ENCODE measurements at places on chromosomes 1 and 21.

DNA sequence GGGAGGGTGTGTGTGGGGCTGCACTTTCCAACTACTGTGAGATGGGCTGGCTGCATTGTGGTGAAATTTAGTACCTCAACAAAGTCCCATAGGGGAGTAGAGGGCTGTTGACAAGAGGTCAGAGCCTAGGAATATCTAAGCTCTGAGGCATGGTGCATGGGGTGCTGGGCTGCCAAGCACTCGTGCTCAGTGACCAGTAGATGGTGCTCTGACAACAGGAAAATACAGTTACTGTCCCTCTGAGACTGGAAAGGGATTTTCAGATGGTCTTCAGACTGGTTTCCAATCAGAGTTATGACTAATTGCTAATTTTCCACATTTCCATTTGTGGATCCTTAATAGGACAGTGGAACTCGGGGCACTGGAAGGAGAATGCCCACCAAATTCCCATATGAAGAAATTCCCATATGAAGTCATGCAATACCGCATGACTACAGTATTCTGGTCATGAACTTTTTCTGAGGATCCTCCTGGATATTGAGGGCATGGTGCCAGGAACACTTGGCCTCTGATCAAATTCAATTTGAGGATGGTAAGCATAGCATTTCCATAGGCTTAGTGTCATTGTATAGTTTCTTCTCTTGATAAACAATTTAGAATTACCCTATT, 4.1 kb upstream of the CACNA1E start:
- DNase-seq: peak; percentile 56

DNA sequence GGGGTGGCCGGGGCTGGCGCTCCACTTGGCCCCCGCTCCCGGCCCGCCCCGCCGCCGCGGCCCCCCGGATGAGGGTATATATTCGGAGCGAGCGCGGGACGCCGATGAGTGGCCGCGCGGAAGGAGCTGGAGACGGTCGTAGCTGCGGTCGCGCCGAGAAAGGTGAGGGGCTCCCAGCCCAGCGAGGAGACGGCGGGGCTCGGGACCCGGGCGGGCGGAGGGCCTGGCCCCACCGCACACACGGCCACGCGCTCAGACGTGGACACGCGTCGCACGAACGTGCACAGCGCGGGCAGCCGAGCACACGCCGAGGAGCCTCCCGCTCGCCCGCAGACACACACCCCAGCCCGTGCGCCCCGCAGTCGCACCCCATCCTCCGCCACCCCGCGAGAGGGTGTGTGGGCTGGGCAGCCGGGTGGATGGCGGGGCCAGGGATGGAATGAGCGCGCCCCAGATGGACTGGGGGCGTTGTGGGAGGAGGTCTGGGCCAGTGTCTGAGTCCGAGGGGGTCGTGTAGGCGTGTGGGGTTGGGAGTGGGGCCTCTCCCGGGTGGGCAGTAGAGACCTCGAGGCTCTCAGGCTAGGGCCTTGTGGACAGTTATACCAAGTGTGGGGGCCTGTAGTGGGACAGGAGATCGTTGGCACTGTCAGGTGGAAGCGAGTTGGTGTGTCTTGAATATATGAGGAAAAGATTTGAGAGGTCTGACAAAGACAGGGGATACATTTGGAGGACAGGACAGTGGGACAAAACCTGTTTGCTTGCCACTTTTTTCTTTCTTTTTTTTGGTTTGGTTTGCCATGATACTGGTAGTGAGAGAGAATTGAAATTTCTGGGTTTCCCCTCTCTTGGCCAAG, at the start of gene UAP1:
Gene UAP1 (plus strand): TSS at position 107 of the 854 bp plus-strand sequence. CDS start 4,347 bp downstream, outside the sequence.
- no peak for DNase-seq

GRCh38 chr1:86068271-86068721, 88.3 kb downstream of the COL24A1 start:
- DNase-seq: no peak

GRCh38 chr1:184299406-184299790, 87.4 kb upstream of the C1orf21 start:
- no peak for DNase-seq

DNA sequence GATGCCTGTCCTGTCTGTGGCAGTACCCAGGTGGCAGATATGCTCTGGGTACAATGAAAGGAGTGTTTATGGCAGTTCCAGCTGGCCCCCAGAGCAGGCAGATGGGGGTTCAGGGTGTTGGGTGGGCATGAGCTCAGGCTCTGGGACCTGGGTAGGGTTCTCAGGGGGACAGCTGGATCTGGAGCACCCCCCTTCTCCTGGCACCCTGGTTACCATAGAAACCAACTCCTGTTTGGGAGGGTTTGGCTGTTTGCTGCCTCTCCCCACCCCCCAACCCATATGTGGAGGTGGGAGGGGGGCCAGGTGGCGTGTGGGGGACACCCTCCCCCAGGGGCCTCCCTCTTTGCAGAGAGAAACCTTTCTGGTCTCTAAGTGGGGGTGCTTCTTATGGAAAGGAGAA, 7.1 kb downstream of the FOXO6 start:
- DNase-seq: no peak

DNA sequence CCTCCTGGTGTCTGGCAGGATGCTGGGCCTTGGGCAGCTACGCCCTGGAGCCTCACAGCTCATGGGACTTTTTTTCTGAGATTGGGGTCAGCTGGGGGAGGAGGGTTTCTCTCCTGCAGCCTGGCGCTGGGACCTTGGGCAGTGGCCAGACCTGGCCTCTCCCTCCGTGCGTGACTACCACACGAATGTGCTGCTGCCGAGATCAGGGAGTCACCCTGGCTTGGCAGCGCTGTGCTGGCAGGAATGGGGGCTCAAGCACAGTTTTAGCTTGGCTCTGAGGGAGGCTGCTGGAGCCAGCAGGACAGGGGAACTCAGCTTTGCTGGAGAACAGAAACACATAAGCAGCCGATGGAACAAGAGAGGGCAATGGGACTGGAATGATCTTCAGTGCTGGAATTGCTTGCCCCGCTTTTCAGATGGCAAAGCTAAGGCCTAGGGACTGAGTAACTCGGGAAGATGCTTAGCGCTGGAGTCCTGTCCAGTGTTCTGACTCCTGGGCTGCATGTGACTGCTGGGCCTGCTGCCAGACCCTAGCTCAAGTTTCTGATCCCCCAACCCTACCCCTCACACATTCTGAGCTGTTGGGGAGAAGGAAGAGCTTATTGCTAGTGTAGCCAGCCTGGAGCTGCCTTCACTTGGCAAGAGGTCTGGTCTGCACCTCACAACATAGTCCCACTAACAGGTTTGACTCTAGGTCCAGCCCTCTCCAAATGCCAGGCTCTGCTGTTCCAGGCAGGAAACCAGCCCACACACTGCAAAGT, 69.9 kb downstream of the NAV1 start:
- DNase-seq: no peak

DNA sequence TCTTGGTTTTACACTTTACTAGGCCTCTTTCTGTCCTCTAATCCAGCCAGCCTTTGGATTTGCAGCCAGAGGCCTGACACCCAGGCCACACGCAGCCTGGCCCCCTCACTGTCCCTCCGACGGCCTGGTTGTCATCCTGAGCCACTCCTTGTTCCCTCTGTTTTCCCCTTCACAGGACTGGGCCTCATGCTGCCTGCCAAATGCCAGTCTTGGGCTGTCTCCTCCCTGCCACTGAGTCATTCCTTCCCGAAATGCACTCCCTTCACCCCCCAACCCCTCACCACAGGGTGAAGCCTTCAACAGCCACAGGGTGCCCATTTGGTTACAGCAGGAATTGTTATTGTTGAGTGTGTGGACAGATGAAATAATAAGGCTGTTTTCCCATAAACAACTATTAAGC, 21.3 kb downstream of the ACOT11 start:
- DNase-seq: no peak

GRCh38 chr21:46560568-46561444, 44.1 kb downstream of the S100B start:
- DNase-seq: no peak

GRCh38 chr21:39651206-39651605, 38.5 kb downstream of the B3GALT5 start:
- DNase-seq: no peak

GRCh38 chr1:214192825-214193643, 87.9 kb upstream of the SMYD2 start:
- DNase-seq: no peak

Data from GM12878 (cell line).